Myocyte (in vitro differentiated cells): ENCODE measurements at places on chromosomes 4 and X. TPM values are rescaled to one million over a fixed set of nuclear protein-coding genes. Genes with fewer than 3 reads are reported as not detected.

The GPR82 gene
- total RNA-seq = not detected in 2 replicates

The KLF8 gene
- total RNA-seq = 1.9 and 2.0 TPM in 2 replicates

The EPGN gene
- total RNA-seq = 0.42 TPM in 1 of 2 replicates, not detected in the other

The REPS2 gene
- 2.1 and 4.9 TPM in 2 replicates for total RNA-seq

The TLL1 gene
- not detected in 2 replicates for total RNA-seq

The PNMA3 gene
- total RNA-seq = 0.19 TPM in 1 of 2 replicates, not detected in the other

The DIPK2B gene
- not detected in 2 replicates for total RNA-seq

The SPATA4 gene
- total RNA-seq = 1.3 TPM in 1 of 2 replicates, not detected in the other

The SMARCA1 gene
- 55.8 and 58.7 TPM in 2 replicates for total RNA-seq

The HSFX1 gene
- 0.99 and 1.3 TPM in 2 replicates for total RNA-seq

The MAGEE1 gene
- 0.91 and 1.6 TPM in 2 replicates for total RNA-seq

The USP51 gene
- 0.64 and 0.83 TPM in 2 replicates for total RNA-seq

The ETDC gene
- not detected in 2 replicates for total RNA-seq

The WWC2 gene
- total RNA-seq = 13.8 and 17.3 TPM in 2 replicates

The SLITRK2 gene
- not detected in 2 replicates for total RNA-seq

The ETDB gene
- total RNA-seq = not detected in 2 replicates
